ENCODE measurements at places on chromosomes 16 and 17. TPM values are rescaled to one million over a fixed set of nuclear protein-coding genes. Genes with fewer than 3 reads are reported as not detected.

IKZF3 gene
- total RNA-seq, result 1.8 TPM

USP43 gene
- 6.1 TPM for total RNA-seq

RNFT1 gene
- 30.4 TPM for total RNA-seq

RPL38 gene
- 304 TPM for total RNA-seq

RAB11FIP4 gene
- total RNA-seq, result 1.9 TPM

GRCh38 chr17:44927696-44928095 is 12.4 kb upstream of the GFAP start:
- no peaks in the 10 kb centered on the region for H3K36me3 ChIP-seq
- H3K4me3 ChIP-seq, result no peak overlapping the region
- no peak overlapping the region for H3K27ac ChIP-seq
- H3K4me1 ChIP-seq, result no peaks in the 10 kb centered on the region

DNA sequence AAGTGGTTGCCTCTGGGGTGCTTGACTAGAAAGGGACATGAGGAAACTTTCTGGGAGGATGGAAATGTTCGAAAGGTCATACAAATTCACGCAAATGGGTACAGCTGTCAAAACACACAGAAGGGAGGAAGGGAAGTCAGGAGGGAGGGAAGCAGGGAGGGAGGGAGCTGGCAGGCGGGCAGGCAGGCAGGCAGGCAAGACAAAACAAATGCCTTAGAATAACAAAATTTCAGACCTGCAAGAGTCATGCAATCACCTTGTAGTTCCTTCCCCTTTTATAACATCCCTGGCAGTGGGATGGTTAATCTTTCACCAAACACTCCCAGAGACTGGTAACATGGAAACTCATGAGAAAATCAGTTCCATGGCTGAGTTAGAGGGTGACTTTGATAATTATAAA is 189.2 kb downstream of the STX8 start:
- no peak overlapping the region for H3K4me3 ChIP-seq
- no peaks in the 10 kb centered on the region for H3K27me3 ChIP-seq
- H3K4me1 ChIP-seq, result no peaks in the 10 kb centered on the region
- no peaks in the 10 kb centered on the region for H3K36me3 ChIP-seq
- H3K27ac ChIP-seq, result no peak overlapping the region

- H3K4me1 ChIP-seq, result no peaks in the 10 kb centered on the region
- no peak overlapping the region for H3K4me3 ChIP-seq
- no peak for DNase-seq
- no peaks in the 10 kb centered on the region for H3K27me3 ChIP-seq
These were observed 79.6 kb upstream of the HS3ST2 start for GRCh38 chr16:22734368-22734767.

GRCh38 chr17:65856865-65857264 is 295.4 kb upstream of the AXIN2 start:
- no peak overlapping the region for H3K27ac ChIP-seq
- no peak for DNase-seq
- no peak overlapping the region for H3K4me3 ChIP-seq

DNA sequence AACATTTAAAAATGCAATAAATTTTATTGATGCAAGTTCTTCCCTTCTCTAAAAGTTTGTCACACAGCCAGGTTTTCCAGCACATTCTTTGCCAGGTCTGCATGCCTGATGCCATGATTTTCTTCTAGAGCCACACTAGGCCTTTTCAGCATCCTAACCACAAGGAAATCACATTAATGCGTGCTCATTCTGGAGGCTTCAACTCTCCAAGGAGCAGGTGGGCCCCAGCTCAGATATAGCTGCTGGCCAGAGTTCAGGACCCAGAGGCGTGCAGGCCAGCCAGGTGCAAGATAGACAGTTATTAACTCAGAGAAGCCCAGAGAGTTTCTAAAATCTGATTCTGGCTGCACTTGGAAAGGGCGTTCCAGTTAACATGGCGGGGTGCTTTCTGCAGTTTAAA is 124.5 kb upstream of the MAF start:
- no peak overlapping the region for H3K27ac ChIP-seq
- no peaks in the 10 kb centered on the region for H3K27me3 ChIP-seq

DNA sequence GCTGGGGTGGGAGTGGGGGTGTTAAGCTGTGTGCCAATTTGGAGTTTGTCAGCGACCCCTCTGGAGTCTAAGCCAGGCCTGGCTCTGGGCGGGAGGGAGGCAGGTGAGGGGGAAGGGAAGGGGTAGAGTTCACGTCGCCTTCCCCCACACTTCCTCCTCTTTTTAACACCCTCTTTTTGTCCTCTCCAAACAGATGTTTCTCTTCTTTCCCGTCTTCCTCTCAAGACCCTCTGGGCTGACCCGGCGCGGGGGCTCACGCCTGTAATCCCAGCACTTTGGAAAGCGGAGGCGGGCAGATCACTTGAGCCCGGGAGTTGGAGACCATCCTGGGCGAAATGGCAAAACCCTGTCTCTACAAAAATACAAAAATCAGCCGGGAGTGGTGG is 3.3 kb downstream of the HOXB1 start:
- H3K27ac ChIP-seq, result no peak overlapping the region
- H3K4me1 ChIP-seq, result no peaks in the 10 kb centered on the region
- peaks cover 8% of the 10 kb centered on the region for H3K27me3 ChIP-seq
- no peak overlapping the region for H3K4me3 ChIP-seq

GRCh38 chr17:80446645-80447405 is 29.6 kb downstream of the NPTX1 start:
- no peak overlapping the region for H3K4me3 ChIP-seq
- H3K27ac ChIP-seq, result no peak overlapping the region
- H3K4me1 ChIP-seq, result no peaks in the 10 kb centered on the region

DNA sequence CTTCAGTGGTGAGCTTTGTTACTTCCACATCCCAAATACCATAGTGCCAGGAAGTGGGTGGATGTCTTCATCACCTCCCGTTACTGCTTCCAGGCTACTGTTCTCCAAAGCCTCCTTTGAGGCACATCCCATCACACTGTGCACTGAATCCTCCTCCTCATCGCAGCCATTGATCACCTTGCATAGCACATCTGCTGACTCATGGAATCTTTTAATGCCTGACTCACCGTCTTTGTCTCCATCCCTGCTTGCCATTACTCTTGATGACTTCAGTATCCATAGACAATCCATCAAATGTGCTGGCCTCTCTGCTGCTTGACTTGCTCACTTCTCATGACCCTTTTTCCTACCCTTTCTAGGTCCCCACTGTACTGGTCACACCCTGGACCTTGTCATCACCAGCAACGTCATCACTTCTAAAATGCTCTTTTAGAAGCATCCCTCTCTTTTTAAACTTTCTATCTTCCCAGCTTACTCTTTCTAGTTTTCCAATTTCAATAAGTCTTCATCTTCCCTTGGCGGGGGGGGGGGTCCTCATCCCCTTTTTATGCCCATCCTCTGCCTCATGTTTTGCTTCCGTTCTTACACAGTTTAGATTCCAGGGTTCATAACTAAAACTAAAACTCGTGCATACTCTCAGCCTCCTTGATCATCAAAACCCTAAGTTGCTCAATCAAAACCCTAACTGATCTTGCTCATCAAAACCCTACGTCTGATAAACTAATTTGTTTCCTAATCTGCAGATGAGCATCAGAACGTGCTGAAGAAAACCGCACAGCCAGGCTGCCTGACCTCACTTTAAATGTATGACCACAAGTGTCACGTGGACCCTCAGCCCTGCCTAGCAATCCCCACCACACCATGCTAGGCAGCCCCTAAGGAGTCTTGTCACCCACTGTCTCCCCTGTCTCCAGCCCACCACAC is 289.7 kb upstream of the ZFHX3 start:
- H3K27me3 ChIP-seq, result no peaks in the 10 kb centered on the region
- DNase-seq, result no peak
- H3K4me1 ChIP-seq, result no peaks in the 10 kb centered on the region

DNA sequence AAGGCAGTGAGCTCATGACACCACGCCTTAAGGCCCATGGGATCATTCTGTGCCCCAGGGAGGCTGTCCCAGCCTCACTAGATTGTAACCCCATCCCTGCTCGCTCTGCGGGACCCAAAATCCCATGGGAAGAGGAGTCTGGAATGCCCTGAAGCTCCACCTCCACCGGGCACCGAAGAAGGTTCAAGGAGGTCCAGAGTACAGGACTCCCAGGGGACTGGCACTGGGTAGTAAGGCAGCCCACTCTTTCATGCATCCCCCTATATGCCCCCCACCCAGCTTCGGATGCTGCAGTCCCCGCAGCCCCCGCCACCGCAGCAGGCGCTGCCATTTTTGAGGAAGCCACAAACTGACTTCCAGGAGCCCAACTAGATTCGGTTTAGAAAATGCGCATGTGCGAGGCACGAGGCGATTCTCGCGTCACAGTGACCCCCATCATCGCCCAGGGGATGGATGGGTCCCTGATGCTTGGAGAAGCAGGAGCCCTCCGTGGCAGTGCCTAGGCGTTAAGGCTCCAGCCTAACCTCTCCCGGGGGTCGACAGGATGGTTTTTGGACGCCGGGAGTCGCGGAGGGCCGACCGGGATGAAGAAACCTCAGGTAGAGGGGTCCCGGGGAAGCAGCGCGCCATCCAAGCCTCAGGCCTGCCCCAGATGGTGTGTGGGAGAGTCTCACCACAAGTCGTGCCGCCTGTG is 1681.0 kb downstream of the TP53TG3F start:
- H3K36me3 ChIP-seq, result no peaks in the 10 kb centered on the region
- no peak overlapping the region for H3K4me3 ChIP-seq
- H3K27ac ChIP-seq, result no peak overlapping the region
- H3K4me1 ChIP-seq, result no peaks in the 10 kb centered on the region

GRCh38 chr16:30401768-30402425 is 5.5 kb upstream of the ZNF771 start:
- no peak overlapping the region for H3K4me3 ChIP-seq
- no peaks in the 10 kb centered on the region for H3K4me1 ChIP-seq
- H3K27me3 ChIP-seq, result no peaks in the 10 kb centered on the region
- no peaks in the 10 kb centered on the region for H3K36me3 ChIP-seq

GRCh38 chr17:70658840-70659239 is 489.5 kb downstream of the KCNJ2 start:
- no peaks in the 10 kb centered on the region for H3K4me1 ChIP-seq
- H3K27me3 ChIP-seq, result no peaks in the 10 kb centered on the region
- no peak for DNase-seq
- no peak overlapping the region for H3K27ac ChIP-seq
- no peaks in the 10 kb centered on the region for H3K36me3 ChIP-seq

DNA sequence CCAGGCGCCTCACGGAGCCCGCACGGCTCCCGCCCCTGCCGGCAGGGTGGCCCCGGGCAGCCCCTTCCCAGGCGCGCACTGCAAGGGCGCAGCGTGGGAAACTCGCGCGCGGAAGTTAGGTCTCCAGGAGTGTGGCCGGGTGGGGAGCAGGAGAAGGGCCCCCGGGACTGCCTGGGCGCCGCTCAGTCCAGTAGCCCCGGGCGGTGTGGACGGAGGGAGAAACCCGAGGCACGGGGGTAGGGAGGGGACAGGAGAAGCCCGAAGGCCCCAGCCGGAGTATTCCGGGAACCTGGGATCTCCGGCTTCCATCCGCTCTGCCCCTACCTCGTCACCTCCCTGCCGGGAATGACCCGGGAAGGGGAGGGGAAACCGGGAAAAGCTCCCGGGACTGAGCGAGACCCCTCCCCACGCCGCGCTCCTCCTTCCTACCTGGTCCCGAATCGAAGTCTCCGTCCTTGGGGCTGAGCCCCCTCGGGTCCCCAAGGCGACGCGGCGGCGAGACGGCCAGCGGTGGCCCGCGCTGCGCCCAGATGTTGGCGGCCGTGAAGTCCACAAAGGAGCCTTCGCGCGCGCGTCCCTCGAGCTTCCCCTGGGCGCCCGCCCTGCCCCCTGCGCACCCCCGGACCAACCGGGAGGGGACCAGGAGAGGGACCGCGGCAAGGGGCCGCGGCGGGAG is 418 bp downstream of the SOCS3 start:
- DNase-seq, result no peak
- H3K4me1 ChIP-seq, result peaks cover 4% of the 10 kb centered on the region
- H3K36me3 ChIP-seq, result no peaks in the 10 kb centered on the region
- no peaks in the 10 kb centered on the region for H3K27me3 ChIP-seq
- peak overlapping the region; percentile 100 for H3K4me3 ChIP-seq
- peak overlapping the region; percentile 94 for H3K27ac ChIP-seq

- peak overlapping the region; percentile 1 for H3K27ac ChIP-seq
- H3K4me3 ChIP-seq, result no peak overlapping the region
- H3K27me3 ChIP-seq, result no peaks in the 10 kb centered on the region
- no peaks in the 10 kb centered on the region for H3K4me1 ChIP-seq
- no peaks in the 10 kb centered on the region for H3K36me3 ChIP-seq
- no peak for DNase-seq
These were observed 1.4 kb downstream of the CMTM2 start for GRCh38 chr16:66580605-66581209.

DNA sequence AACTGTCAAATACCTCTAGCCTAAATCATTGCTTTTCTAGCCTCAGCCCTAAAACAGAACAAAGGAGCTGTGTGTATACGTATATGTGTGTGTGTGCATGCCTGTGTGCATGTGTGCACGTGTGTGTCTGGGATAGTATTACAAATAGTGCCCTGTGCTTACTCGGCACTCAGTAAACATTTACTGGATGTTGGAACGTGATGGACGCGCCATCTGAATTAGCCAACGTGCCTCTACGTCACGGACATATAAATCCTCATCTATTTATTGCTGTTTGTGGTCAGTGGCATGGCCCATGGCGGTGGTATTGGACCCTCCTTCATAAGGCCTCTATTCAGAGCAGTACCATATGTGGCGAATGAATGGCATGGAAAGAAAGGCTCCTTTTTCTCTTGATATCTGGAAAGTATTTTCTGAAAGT is 37.5 kb downstream of the WWP2 start:
- no peaks in the 10 kb centered on the region for H3K36me3 ChIP-seq
- DNase-seq, result no peak
- no peaks in the 10 kb centered on the region for H3K4me1 ChIP-seq
- no peak overlapping the region for H3K27ac ChIP-seq
- H3K27me3 ChIP-seq, result no peaks in the 10 kb centered on the region

Measured in breast epithelium (tissue), 4 donors.